NCI-H524 treated with DMSO at 0.1 percent for 48 hours (cell line): ENCODE measurements at places on chromosomes 2 and 18.

DNA sequence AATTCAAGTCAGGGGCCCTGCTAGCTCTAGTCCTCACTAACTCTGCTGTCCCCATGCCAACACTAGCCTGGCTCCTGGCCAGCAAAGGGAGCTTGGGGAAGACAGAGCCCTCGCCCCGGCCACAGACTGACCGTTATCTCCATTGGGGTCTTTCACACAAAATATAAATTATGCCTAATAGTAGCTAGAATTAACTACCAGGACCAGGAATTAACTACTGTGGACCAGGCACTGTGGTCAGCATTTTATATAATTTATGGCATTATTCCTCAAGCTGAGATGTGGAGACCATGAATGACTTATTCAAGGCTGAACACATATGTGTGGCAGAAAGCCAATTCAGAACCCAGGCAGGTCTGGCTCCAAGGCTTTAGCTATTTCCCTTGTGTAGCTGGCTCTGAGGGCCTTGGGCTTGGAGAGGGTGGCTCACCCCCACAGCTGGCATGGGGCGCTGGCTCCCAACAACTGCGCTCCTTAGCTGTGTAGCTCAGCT is 49.2 kb downstream of the CELF4 start:
- DNase-seq = no peak

GRCh38 chr2:156356014-156356754 is 23.7 kb upstream of the NR4A2 start:
- no peak for DNase-seq

DNA sequence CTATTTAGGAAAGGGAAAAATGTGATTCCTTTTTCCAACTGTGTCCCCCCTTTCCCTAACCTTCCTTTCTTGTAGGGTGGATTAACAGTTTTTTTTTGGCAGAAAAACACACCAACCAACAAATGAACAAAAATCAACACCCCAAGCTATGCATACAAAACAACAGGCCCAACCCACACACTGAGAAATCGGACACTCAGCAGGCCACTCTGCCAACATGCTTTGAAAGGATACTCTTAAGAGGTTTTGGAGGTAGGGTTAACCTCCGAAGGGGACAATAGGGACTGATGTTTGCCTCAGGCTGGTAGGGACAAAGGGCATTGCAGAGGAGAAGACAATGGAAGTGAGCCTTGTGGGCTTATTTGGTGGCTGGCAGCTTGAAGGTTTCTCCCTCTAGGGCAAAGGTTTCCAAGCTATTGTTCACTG is 33.1 kb upstream of the POLE4 start:
- no peak for DNase-seq

GRCh38 chr18:26014462-26014861 is 76.0 kb downstream of the SS18 start:
- no peak for DNase-seq

DNA sequence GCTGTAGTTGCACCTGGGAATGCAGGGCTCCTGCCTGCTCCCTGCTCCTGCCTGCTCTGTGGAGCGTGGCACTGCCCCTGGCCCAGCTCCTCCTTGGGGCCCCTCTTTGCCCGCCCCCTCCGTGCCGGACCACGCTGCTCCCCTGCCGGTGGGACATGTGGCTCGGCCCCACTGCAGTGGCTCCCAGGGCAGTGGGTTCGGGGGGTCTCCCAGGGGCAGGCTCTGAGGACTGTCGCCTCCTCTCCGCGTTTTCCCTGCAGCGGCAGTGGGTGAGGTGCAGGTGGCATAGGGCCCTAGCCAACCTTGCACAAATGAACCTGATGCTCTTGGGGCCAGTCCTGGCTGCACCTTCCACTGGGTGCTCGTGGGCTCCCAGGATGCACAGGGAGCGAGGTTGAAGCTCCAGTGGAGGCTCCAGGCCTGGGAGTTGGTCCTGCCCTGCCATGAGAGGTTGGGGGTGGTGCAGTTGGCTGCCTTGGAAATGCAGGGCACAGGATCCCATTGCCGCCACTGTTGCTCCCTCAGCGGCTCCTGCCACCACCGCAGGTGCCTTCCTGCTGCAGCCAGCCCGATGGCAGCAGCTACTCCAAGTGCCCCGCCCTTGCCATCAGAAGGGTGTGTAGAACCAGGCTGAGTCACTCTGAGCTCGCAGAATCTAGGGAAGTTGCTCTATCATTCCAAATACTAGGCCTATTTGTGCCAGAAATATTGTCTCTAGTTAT is 313.1 kb upstream of the SYT4 start:
- no peak for DNase-seq

- DNase-seq = no peak
Observed at GRCh38 chr2:222950638-222951285, 89.9 kb downstream of the ACSL3 start.

GRCh38 chr2:154709215-154709614 is 10.7 kb downstream of the KCNJ3 start:
- peak; percentile 40 for DNase-seq

GRCh38 chr2:132697556-132698205 is 27.7 kb upstream of the LYPD1 start:
- DNase-seq = no peak

- DNase-seq = no peak
Observed at GRCh38 chr18:76553715-76554546, 58.9 kb upstream of the ZNF516 start.

DNA sequence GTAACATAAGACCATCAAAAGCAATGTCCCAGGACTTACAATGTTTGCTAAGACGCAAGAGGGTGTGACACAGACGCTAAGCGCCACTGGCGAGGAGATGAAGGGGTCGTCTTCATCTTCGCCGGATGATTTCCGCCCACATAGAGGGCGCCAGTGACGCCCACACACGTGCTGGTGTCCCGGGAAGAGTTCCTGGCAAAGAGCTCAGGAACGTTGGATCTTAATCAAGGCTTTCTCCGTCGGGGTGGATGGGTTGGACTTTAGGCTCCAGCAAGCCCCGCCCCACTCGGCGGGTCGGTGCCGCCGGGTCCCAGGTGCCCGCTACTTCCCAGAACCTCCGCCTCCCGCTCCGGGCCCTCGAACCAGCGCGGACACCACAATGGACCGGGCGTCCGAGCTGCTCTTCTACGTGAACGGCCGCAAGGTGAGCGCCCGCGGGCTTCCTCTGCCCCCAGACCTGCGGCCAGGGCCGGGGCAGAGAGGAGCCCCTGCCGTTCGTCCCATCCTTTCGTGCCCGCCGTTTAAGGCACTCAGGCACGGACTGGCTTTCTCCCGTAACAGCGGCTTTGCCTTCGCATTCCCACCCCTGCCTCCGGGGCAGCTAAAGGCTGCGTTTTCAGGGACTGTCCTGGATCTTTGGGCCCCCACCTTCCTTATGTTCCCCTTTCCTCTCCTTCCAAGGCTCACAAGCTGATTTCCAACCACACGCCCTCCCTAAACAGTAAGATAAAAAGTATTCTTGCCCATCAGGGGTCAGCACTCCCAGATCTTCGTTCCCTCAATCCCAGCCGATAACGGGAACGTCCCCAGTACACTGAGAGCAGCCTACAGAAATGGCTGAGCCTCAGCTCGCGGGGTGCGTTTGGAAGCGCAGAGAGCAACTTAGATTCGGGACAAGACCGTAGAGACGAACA is at the start of gene AOX1:
AOX1 (plus strand) TSS at position 285 of the 914 bp plus-strand sequence; CDS start at position 380, 95 bp downstream.
- no peak for DNase-seq

DNA sequence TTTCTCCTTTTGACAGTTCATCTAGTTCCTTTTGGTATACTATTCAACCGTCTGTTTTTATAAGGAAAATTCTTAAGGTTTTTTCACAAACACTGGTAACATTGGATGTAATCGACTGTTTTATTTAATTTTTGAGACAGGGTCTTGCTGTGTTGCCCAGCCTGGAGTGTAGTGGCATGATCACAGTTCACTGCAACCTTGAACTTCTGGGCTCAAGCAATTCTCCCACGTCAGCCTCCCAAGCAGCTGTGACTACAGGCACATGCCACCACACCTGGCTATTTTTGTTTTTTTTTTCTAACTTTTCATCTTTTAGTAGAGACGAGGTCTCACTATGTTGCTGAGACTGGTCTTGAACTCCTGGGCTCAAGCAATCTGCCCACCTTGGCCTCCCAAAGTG is 104.4 kb upstream of the DNMT3A start:
- DNase-seq = no peak

DNA sequence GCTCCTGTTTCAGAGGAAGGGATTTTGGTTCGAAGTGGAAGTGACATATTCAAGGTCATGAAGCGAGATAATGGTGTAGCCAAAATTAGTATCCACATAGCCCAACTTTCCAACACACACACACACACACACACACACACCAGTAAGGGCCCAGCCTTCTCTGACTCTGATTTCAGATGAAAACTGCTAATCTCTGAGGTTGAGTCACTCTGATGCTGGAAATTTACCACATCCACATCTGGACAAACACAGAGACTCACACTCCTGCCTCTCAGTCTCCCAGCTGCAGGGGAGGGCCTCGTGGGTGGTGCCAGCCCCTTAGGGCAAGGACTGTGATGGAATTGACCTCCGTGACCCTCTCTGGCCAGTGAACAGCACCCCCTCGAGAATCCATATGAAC is 29.0 kb upstream of the SLC35F6 start:
- no peak for DNase-seq

GRCh38 chr2:238005528-238005927 is 38.7 kb downstream of the UBE2F start:
- DNase-seq = no peak

DNA sequence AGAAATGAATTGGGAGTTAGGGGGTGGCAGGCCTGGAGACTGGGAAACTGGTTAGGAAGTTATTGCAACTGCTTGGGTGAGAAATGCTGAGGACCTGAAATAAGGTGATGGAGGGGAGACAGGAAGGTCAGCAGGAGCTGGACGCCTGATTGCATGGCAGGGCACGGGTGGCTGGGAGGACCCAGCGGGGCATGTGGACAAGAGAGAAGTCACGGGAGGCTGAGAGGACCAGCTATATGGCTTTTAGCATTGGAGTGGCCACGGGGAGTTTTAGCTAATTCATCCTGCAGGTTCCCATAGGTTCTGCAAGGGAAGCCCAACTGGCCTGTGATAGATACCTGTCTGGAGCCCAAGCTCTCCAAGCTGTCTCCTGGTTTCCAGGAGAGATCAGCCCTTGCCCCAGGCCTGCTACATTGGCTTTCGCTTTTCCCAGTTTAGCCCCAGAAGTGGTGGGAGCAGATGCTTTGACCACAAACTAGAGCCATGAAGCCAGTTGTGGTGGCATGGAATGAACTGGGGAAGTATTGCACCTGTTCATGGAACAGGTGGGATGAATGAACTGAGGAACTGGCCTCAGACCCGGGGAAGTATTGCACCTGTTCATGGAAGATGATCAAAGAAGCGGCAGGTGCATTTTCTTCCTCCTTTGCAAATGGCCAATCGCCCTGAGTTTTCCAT is 93.6 kb upstream of the TAF1B start:
- DNase-seq = no peak

- no peak for DNase-seq
Observed at GRCh38 chr2:118969734-118970395, 27.9 kb downstream of the MARCO start.

- DNase-seq = no peak
Observed at GRCh38 chr2:210162466-210163124, 8.6 kb downstream of the KANSL1L start.

DNA sequence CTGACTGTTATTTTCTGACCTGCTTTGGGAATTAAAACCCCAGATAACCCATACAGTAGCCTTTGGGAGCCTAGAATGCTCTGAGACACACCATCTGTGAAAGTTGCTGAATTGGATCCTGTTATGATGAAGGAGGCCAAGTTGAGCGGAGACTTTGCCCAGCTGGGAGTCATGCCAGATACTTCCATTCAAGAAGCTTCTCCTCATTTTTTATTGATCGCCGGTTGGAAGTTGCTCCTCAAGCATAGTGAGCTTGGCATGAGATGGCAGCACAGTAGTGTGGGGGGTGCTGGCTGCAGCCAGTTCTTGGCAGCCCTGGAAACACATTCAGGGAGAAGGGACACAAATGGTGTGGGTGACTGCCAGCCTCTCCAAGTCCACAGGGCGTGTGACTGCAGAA is 270.7 kb upstream of the NRP2 start:
- DNase-seq = no peak

DNA sequence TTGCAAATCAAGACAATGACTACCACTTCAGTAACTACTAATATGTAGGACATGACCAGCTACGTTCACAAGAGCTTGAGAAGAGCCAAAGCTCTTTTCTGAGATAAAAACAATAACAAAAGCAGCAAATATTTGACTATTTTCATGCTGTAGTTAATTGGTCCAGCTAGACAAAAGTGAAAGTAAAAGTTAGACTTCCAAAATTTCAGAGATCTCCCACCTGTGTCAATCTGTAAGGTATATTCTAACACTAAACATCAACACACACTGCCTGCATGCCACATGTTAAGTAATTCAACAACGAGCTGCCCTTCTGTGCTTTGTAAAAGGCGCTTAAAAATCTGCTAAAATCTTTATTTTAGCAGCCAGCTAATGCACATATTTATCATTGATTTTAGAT is 185.9 kb downstream of the SLC39A10 start:
- DNase-seq = no peak

- DNase-seq = no peak
Observed at GRCh38 chr18:37460604-37461003, 105.0 kb downstream of the CELF4 start.

GRCh38 chr2:71706836-71707235 is 253.5 kb downstream of the DYSF start:
- DNase-seq = no peak

DNA sequence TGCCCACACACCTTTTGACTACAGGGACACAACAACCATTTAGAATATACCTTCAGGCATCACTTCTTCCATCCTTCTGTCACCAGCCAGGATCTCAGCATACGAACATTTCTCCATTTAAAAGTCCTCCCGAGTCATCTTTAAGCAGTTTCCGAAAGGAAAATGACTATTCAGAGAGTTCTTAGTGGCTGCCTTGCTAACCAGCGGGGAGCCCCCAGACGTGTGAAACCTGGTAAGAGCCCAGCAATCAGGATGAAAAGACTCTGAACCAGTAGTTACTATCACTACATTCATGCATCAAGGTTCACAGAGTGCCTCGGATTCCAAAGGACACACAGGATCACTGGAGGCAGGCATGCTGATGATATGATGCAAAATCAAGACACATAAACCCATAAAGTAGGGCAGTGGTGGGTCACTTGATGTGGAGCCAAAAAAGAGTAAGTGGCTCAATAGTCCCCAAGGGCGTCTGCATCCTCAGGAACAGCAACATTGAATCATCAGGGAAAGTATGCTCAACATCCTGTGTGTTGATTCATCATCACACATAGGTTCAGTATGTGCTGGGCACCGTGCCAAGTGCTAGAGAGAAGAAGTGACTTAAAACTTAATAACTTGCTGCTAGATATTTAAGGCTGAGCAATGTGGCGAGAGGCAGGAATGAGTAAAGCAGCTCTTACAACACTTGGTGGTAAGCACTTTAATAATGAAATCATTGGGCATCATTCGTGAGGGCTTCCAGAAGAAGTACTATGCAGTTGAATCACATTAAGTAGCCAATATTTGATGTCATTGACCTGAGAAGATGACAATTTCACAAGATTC is 4.4 kb downstream of the CCL20 start:
- no peak for DNase-seq

GRCh38 chr2:233988581-233988980 is 61.9 kb upstream of the SPP2 start:
- no peak for DNase-seq
